Activated CD4-positive, alpha-beta T cell treated with anti-CD3 and anti-CD28 coated beads, Interleukin-2, amount 50 U/mL, for 24 hours (primary cell): ENCODE measurements at places on chromosomes 6 and 20.

DNA sequence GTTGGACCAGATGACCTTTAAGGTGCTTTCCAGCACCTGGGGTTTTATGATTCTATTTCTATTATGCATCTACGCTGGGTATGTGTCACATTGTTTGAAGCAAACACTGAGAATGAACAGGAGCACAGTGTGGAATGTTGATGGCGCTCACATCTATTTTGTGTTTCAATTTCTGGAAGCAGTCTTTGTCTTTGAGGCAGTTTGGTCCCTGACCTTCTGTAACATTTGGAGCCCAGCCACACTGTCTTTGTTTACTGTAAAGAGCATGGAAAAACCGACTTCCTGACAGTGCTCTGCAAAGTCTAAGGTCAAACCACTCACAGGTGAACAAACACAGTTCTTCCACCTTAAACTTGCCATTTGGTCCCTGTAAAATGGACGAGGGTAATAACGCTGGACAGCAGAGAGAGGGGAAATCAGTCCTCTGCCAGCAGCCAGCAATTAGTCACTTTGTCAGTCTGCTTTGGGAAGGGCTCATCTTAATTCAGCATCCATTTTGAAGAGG lies 155.5 kb downstream of the PRL start:
- DNase-seq = no peak

GRCh38 chr6:83808005-83808404 lies 45.2 kb upstream of the RIPPLY2 start:
- no peak for DNase-seq

- no peak for DNase-seq
Measured at GRCh38 chr6:160431791-160432404, 83.7 kb downstream of the SLC22A3 start.

DNA sequence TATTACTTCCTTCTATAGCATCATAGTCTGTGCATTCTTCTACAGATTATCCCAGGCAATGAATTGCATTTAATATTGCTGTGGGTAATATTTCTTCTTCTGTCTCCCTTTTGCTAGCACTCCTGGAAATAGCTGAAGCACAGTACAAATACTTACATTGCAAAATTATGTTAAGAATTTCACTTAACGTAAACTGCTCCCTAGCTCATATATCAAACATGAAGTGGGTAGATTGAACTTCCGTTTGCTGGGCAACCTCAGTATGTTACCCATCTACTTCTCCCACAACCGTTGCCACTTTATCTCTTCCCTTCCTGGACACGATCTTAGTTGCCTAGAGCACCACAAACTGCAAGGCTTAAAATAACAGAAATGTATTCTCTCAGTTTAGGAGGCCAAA lies 963.3 kb downstream of the KIF16B start:
- no peak for DNase-seq

GRCh38 chr6:145875496-145876211 lies 61.1 kb upstream of the FBXO30 start:
- DNase-seq = no peak

- DNase-seq = no peak
Measured at GRCh38 chr6:22636452-22636851, 67.1 kb downstream of the HDGFL1 start.

- no peak for DNase-seq
Measured at GRCh38 chr6:126033696-126034095, 47.4 kb downstream of the TRMT11 start.

DNA sequence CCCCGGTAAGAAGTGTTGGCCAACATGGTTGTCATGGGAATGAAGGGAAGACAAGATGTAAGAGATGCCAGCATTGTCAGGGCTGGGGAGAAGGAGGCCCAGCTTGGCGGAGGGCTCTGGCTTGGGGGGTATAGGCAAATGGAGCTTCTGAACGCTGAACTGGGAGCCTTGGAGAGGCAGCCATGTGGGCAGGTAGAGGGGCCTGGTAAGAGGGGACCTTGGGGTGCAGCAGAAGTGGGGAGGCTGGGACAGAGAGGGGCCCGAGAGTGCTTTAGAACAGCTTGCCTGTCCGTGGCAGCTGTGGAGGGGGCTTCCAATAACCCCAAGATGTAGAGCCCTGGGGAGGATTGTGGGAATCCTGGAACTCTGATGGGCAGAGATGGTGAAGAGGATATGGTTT lies 3.0 kb downstream of the SLC22A1 start:
- DNase-seq = no peak

DNA sequence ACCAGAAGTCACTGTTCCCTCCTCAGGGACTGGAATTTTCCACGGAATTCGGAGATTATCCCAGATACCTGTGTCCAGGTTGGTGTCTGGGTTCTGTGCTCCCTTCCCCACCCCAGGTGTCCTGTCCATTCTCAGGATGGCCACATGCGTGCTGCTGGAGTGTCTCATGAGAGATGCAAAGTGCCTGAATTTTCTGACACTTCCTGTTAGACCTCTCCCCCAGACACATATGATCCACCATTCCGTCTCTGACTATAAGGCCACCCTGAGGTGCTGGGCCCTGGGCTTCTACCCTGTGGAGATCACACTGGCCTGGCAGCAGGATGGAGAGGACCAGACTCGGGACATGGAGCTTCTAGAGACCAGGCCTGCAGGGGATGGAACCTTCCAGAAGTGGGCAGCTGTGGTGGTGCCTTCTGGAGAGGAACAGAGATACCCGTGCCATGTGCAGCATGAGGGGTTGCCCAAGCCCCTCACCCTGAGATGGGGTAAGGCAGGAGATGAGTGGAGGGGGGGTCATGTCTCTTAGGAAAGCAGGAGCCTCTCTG lies 14.4 kb upstream of the HLA-A start:
- no peak for DNase-seq

- DNase-seq = no peak
Measured at GRCh38 chr6:11237956-11238355, 5.5 kb upstream of the NEDD9 start.

DNA sequence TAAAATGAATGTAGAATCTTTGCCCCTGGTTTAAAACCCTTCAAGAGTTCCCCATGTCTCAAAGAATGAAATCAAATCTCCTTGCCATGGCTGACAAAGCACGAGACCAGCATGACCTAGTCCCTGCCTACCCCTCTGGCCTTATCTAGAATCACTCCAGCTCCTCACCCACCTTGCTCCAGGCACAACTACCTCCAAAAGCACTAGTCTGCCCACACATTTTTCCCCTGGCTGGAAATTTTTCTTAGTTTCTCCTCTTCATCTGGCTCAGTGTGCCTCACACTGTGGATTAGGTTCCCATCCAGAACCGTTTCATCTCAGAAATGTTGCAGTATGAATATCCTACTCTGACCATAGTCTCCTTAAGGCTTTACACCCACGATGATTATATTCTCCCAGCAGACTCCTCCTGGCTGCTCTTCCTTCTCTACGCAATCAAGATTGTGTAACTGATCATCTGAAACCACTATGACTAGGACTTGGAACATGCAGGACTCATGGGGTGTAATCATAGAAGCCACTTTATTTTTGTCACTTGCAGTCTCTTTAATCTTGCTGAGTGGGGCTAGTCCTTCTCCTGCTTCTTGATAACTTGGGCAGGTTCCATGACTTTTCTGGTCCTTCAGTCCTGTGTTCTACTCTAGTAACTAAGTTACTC lies 7.8 kb upstream of the MRS2 start:
- DNase-seq = no peak

- DNase-seq = no peak
Measured at GRCh38 chr6:78076371-78076770, 423.5 kb downstream of the MEI4 start.

- DNase-seq = no peak
Measured at GRCh38 chr20:56166781-56167465, 81.6 kb upstream of the MC3R start.

GRCh38 chr6:138109042-138109997 lies 2.1 kb upstream of the PERP start:
- peak; percentile 67 for DNase-seq

GRCh38 chr6:55868771-55869479 lies 6.5 kb downstream of the BMP5 start:
- no peak for DNase-seq

DNA sequence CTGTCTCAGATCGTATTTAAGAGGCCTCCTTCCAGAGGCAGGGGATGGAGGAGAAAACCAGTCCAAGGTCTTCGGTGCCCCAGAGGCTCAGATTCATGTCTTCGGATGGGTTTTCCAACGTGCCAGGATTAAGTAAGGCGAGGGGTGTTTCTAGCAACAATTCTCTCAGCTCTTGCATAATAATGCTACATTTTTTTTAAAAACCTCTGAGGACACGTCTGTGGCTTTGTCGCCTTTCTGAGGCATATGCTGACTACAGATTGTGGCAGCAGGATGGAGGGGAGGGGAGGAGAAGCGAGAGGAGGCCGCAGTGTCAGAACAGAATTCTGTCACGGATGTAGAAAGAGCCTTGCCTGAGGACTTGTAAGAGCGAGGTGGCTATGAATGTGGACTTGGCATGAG lies 17.7 kb upstream of the CCDC167 start:
- peak; percentile 34 for DNase-seq

DNA sequence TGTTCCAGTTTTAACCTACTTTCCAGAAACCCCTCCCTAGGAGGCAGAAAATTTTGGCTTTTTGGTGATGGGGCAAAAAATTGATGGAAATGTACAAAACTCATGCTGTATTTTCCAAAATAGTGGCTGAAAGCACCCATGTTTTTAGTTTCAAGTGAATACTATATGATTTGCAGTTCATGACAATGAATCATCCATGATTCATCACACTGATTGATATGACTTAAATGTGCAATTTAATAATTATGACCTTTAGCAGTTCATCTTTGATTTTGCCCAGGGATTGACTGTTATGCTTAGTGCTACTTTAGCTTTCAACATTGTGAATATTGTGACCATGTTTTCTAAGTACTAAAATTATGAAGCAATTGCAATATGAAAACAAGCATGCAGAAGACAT lies 478.7 kb downstream of the HTR1B start:
- DNase-seq = no peak

GRCh38 chr6:109383438-109383940 lies 1.2 kb upstream of the CD164 start:
- DNase-seq = no peak

GRCh38 chr20:47293631-47294030 lies 62.9 kb downstream of the ZMYND8 start:
- DNase-seq = no peak

DNA sequence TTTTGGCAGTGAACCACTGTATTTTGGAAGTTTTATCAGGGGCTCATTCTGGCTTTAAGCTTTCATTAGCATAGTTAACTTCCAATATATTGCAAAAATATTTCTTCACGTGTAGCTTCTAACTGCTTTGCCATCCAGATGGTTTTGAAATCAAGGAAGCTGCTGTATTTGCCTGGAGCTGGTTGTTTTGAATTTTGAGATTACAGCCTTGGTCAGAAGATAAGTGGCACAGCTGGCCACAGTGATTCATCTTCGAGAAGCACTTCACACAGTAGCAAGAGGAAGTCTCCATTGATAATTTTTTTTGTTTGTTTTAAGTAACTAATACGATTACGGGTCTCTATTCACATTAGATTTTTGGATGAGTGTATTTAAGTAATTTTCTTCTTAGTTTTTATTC lies 3.8 kb downstream of the APCDD1L start:
- DNase-seq = no peak

DNA sequence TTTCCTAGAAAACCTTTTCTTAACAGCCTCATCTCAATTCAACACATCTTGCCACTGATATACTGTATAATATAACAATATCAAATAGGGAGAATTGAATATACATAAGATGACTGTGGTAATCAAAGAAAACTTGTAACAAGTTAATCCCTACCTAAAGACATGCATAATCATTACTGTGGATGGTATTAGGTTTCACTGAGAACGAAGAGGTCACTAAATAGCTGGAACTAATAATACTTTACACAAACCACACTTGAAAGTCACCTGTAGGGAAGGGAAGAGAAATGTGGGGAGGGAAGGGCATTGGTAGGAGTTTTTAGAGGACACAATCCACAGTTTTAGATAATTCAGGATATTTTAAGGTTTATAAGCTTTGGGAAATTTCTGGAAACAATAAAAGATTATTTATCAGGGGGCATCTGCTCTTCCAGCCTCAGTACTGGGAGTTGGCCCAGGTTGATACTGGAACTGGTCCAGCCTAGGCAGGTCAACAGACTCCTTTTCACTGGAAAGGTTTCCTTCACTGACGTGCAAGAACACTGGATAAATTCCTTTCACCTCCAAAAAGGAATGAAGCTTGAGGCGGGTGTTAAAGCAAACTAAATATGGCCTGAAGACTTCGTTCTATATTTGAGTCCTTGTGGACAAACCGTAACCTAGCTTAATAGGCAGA lies 44.0 kb downstream of the MAP7 start:
- DNase-seq = no peak

GRCh38 chr6:107082045-107082444 lies 33.3 kb downstream of the BEND3 start:
- no peak for DNase-seq

GRCh38 chr6:150600301-150601017 lies 774 bp downstream of the PLEKHG1 start:
- peak; percentile 25 for DNase-seq

DNA sequence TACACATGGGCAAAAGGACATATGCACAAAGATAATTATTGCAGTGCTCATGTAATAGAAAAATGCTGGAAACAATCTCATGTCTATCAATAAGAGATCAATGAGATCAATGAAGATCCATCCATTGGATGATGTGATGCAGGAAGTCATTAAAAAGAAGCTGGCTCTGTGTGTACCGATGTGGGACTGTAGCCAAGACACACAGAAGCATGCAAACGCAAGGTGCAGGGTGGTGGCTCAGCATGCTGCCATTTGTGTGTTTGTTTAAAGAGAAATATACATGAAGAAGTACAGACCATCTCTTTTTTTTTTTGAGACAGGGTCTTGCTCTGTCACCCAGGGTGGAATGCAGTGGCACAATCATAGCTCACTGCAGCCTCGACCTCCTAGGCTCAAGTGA lies 33.1 kb upstream of the KCNB1 start:
- DNase-seq = no peak

- DNase-seq = no peak
Measured at GRCh38 chr6:145206247-145206907, 528.9 kb downstream of the EPM2A start.

DNA sequence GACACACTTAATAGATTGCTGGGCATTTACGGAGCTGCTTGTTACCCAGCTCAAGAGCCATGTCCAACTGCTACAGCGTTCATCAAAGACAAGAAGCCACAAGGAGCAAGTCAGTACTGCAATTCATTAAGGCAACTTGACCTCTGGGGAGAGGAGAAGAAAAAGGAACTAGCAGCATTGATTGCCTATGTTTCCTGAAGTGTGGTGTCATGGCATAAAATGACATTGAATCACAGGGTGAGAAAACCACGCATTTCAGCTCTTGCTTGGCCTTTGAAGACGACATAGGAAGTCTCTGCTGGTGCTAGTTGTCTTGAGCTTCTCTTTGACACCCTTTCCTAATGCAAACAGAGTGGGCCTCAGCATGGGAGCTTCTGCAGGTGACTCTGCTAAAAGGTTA lies 139.1 kb downstream of the CDH26 start:
- no peak for DNase-seq

GRCh38 chr6:20826378-20826777 lies 292.1 kb downstream of the CDKAL1 start:
- DNase-seq = no peak

- DNase-seq = no peak
Measured at GRCh38 chr6:116326181-116326671, 44.5 kb upstream of the DSE start.
